ENCODE measurements at places on chromosomes 11 and 22.
A peak's percentile ranks its signal among the peaks of the same experiment; 100 is the strongest.

GRCh38 chr11:46594374-46594700, 514 bp upstream of the AMBRA1 start:
- no peak for DNase-seq

DNA sequence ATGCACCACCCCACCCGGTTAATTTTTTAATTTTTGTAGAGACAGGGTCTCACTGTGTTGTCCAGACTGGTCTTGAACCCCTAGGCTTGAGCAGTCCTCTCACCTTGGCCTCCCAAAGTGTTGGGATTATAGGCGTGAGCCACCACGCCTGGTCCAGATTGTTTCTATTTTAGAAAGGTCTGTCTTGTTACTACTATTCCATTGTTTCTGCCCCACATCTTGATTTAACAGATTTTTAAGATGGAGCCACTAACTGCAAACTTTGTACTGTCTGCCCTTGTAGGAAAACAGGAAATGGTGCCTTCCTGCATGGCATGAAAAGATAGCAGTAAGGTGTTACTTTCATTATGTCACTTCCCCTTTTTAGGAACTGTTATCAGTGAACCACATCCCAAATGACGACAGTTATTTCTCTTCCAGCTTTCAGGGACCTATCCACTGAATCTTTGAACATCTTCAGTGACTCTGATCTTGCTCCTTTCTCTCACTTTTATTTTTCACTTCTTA, 23.2 kb downstream of the TAF1D start:
- DNase-seq = peak; percentile 31

- peak; percentile 2 for DNase-seq
These were observed 1335.0 kb downstream of the BRD1 start for GRCh38 chr22:48492366-48493320.

- no peak for DNase-seq
These were observed 50.0 kb upstream of the CLDN5 start for GRCh38 chr22:19574247-19574646.

DNA sequence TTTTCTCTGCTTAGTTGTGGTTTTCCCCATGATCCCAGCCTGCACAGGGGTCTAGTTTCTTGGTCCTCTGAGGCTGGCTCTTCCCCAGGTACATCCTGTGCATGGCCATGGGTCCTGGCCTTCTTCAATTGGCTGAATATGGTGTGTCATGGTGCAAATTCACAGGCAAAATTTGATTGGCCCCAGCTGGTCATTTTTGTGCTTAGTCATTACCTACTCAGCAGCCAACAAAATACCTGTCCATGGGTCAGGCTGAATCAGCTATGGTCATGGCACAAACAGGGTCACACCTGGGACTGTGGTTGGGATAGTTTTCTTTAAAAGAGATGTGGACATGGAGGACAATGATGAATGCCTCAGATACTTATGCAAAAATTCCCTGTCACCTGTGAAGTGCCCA, 85.7 kb downstream of the CSNK2A3 start:
- no peak for DNase-seq

- no peak for DNase-seq
These were observed 191.4 kb downstream of the LARGE1 start for GRCh38 chr22:33728847-33729246.

DNA sequence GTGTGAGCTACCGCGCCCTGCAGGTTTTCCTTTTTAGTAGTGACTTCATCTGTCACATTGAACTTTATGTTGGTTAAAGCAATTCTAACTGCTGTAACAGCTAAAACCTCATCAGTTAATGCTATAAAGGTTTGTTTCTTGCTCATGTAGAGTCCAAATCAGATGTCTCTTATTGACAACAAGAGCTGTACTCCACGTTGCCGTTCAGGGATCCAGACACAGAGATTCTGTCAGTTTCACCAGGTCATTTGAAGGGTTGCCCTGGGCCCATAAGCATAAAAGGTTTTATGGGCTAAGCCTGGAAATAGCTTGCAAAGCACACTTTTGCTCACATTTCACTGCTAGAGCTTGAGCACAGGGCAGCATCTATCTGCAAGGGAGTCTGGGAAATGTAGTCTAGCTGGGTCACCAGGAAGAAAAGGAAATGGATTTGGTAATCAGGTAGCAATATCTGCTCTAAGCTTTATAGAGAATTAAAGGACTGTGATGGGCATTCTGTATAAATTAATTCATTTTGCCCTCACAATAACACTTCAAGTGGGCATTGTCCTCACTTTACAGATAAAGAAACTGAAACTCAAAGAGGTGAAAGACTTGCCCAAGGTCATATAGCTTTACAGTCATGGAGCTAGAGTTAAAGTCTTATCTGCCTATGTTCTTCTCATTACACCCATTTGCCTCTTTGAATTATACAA, 25.2 kb upstream of the PTPRJ start:
- DNase-seq = no peak

- DNase-seq = no peak
These were observed 94.6 kb upstream of the ALKBH3 start for GRCh38 chr11:43786016-43786415.

GRCh38 chr11:73177778-73178539, 35.8 kb upstream of the FCHSD2 start:
- DNase-seq = peak; percentile 77

GRCh38 chr11:64568041-64568571, 22.9 kb upstream of the SLC22A12 start:
- DNase-seq = no peak

- no peak for DNase-seq
These were observed 55.7 kb upstream of the SORL1-AS1 start for GRCh38 chr11:121508449-121508848.

DNA sequence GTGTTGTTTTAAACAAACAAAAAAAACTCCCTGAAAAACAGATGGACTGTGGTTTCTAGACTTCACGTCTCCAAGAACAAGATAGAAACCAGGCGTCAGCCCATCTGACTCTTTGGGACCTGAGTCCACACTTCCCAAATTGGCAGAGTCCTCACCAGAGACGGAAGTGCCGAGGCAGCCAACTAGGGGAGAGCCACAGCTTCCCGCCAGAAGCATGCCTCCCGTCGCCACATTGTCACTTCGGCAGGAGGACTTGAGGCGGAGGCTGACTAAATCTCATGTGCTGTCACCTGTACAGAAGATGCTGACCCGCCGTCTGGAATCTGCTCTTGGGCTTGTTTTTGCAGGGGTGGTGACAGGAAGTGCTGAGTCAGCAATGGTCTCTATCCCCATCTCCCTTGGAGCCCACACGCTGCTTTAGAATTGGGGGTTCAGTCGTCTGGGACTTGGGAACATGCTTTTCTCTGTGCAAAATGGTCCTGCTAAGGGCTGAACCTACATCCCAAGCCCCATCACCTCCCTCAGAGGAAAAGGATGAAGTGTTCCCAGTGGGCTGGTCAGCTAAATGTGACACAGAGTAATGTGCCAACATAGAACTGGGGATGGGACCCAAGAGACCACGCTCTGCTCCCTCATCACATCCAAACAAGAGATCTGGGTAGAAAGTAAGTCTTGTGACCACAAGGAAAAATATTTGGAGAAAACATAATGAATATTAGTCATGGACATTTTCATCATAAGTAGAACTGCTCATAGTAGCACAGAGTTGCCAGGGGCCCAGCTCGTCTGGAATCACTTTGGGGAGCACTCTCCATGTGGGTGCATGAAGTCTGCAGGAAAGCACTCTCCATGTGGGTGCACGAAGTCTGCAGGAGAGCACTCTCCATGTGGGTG, 152.9 kb downstream of the SNX19 start:
- DNase-seq = no peak

DNA sequence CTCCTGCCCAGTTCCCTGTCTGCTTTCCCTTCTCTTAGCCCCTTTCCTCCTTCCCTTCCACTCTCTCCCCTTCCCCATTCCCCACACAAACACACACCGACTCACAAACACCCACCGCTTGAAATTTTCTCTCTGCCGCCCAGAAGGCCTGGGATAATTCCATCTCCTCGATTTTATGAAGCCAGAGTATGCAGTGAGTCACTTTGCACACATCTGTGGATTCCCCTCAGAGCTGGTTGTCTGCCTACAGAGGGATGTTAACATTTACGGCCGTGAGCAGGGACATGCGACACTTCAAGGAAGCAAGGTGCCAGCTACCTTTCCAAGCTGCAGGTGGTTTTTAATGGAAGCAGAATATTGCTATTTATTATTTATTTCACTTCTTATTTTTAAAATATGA, 332.0 kb downstream of the TENM4 start:
- DNase-seq = no peak

DNA sequence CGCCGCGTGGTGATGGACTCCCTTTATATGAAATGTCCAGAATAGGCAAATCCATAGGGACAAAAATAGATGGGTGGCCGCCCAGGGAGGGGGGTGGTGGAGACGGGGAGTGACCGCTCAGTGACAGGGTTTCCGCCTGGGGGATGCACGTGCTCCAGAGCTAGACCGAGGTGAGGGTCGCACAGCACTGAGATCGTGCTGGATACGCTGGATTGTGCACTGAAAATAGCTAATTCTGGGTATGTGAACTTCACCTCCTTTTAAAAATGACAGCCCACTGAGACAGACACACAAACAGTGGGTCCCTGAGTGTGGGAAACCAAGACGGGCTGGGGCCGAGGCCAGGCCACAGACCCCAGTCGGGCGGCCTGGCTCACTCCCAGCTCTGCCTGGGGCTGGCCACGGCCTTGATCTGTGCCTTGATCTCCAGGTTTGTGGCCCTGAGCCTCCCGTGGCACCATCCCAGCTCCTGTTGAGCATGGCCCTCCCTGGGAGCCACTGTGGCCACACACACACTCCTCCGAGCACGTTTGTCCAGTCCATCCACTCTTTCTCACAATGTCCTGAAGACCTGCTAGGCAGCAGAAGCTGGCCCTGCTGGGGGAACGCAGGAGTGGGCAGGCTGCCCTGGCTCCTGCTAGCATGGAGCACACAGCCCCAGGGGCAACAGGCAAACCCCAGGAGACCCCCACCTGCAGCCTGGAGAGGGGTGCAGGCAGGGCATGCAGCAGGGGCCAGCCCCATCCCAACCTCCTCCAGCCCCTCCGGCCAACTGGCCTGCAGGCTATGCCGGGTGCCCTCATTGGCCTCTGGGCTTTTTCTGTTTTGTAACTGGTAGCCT, 41.0 kb upstream of the TH start:
- no peak for DNase-seq

DNA sequence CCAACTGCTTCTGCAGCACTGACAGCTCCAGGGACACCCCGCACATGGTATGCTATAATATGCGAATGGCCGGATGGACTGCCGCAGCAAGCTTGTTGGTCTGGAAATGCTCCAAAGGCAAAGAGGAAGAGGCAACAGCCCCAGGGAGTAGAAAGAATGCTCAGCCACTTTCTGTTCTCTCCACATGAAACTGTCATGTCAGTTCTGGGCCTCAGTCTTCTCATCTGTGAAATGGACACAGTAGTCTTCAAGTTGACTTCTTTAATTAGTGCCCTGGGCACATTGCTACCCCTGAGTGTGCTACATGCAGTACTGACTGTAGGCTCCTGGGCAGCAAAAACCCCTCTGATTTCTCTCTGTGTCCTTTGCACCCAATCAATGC, 19.9 kb downstream of the IL10RA start:
- DNase-seq = no peak

GRCh38 chr11:8745431-8746253, 63.0 kb downstream of the RPL27A start:
- no peak for DNase-seq

DNA sequence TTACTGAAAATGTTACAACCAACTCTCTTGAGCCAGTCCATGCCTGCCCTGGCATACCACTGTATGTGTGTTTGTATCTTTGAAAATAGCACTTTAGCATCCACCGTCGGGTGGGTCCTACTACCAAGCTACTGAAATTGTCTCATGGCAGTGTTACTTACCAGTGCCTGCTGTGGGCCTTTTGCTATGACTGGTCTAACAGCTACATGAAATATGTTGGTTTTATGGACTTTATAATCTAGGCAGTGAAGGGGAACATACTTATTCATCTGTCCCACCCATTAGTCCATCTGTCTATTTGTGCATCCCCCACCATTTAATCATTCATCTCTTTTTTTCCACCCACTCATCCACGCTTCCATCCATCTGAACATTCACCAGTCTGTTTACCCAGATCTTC, 106.0 kb downstream of the NAV2 start:
- DNase-seq = no peak

- DNase-seq = no peak
These were observed 4.5 kb downstream of the SHISA8 start for GRCh38 chr22:41910050-41911000.

- DNase-seq = no peak
These were observed 1.3 kb downstream of the PPP1CA start for GRCh38 chr11:67400251-67400941.

GRCh38 chr11:78711735-78712134, 137.1 kb upstream of the NARS2 start:
- no peak for DNase-seq

GRCh38 chr11:111047374-111047773, 198.2 kb upstream of the POU2AF2 start:
- no peak for DNase-seq

DNA sequence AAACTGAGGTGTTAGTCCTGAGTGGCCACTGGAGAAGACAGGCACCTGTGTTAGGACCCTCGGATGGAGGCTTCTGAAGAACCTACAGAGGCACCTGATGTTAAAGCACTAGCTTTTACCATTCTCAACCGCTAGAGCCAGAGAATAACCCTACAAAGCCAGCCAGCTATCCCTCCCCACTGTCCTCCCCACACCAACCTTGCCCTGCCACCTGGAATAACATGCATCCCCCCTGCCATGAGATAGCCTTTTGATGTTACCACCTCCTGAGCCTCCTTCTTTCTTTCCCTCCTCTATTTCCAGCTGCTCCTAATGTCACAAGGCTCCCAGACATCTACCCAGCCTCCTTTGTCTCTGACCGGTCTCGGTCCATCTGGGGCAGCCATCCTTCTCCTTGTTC, 28.1 kb downstream of the COMMD9 start:
- no peak for DNase-seq

DNA sequence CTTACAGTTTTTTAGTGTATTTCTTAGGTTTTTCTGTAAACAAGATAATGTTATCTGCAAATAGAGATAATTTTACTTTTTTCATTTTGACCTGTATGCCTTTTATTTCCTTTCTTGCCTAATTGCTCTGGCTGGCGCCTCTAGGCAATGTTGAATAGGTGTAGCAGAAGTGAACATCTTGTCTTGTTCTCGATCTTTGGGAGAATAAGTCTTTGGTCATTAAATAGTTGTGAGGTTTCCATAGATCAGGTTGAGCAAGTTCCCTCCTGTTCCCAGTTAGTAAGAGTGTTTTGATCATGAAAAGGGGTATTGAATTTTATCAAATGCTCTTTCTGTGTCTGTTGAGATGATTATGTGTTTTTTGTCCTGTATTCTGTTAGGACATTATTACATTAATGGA, 24.0 kb downstream of the PIH1D2 start:
- no peak for DNase-seq

DNA sequence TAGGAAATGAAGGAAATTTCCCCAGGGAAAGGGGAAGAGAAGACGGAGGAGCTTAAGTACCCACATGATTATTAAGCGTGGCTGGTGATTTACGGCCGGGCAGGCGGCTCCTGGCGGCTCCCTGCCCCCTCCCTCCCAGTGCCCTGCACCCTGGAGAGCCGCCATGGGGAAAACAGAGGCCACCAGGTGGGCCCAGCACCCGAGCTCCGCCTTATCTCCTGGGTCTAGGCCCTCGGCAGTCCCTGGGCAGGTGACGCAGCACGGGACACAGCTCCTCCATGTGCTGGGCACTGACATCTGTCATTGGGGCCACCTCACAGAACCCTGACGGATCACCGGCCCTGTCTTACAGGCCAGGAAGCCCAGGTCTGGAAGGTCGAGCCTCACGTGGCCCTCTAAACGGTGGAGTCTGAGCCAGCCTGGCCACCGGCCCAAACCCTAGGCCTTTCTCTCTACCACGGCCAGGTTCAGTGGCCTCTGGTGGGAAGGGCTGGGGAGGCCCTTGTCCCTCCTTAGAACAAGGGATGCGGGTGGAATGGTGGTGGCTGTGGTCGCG, 60.2 kb upstream of the PPARA start:
- no peak for DNase-seq
